ENCODE measurements at places on chromosomes 5 and 9.

GRCh38 chr9:92189782-92190535 is 74.7 kb upstream of the SPTLC1 start:
- no peak for DNase-seq

DNA sequence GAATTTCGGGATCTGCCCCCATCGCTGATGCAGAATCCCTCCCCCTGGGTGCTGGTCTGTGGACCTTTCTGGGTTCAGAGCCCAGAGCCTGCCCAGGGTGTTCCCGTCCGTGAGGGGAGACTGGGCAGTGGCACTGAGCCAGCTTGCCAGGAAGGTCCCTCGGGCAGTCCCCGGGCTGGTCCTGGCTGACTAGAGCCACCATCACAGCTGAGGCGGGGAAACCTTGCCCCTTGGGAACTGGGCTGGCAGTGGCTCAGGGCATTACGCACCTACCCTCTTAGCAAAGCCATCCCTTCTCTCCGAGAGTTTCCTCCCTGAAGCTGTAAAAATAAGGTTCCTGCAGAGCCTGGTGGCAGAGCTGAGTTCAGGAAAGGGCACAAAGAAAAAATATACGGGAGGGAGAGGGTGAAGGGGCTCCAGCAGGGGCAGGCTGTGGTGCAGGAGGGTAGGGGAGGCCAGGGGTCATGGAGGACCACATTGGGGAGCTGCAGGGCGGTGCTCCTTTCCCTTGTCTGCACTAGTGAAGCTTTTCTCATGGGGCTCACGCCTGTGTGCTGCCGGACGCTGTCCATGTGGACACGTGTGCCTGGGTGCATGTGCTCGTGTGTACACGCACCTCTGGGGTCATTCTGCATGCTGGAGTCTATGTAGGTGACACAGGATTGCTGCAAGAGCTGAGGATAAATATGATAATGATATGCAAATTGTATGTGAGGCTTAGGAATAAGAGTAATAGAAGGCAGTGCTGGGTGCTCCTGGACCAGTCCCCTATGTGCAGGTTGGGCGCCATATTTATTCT is 118.9 kb downstream of the LHX2 start:
- DNase-seq = no peak

DNA sequence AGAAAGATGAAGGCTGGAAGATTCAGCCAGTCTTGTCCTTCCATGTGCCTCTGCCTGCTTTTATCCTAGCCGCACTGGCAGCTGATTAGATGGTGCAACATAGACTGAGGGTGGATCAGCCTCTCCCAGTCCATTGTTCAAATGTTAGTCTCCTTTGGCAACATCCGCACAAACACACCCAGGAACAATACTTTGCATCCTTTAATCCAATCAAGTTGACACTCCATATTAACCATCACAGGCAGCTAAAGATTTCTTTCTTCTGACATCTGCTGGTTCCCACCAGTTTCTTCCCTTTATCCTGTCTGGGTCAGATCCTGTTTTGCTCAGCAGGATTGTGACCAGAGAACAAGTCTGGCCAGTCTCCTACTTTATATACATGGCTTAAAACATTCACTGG is 276.5 kb upstream of the TYRP1 start:
- no peak for DNase-seq

DNA sequence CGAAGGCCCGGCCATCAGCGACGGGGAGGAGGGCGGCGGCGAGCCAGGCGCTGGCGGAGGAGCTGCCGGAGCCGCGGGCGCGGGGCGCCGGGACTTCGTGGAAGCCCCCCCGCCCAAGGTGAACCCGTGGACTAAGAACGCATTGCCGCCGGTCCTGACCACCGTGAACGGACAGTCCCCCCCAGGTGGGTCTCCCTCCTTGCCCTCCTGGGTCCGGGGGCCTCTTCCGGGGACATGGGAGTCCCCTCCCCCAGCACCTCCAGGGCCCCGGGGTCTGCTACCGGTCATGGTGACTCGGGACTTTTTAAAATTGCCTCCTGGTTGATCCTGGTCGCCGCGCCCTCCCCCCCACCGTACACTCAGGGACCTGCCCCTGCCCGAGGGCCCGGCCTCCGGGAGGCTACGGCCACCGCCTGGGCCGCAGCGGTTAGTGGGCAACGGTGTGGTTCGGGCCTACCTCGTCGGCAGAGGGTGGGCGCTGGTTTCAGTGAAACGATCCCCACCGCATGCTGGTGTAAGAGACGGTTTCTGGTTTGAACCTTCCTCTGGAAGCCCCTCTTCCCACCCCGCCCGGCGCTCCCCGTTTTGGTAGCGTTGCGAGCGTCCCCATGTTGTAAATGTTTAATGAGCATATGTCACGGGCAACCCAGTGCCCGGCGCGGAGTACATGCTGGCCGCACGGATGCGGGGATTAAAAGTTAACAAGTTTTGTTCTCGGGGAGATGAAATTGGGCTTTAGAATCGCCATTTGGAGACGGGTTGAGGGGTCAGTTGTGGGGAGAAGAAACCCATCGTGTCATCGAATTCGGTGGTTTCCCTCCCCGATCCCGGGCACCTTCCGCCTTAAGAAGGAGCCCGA is 1.1 kb downstream of the LARP1 start:
- no peak for DNase-seq

GRCh38 chr9:117752894-117753293 is 48.7 kb downstream of the TLR4 start:
- no peak for DNase-seq

GRCh38 chr5:6088706-6089105 is 289.6 kb downstream of the MED10 start:
- no peak for DNase-seq

- DNase-seq = no peak
These were observed 298.8 kb downstream of the ASTN2 start for GRCh38 chr9:117116084-117116483.

DNA sequence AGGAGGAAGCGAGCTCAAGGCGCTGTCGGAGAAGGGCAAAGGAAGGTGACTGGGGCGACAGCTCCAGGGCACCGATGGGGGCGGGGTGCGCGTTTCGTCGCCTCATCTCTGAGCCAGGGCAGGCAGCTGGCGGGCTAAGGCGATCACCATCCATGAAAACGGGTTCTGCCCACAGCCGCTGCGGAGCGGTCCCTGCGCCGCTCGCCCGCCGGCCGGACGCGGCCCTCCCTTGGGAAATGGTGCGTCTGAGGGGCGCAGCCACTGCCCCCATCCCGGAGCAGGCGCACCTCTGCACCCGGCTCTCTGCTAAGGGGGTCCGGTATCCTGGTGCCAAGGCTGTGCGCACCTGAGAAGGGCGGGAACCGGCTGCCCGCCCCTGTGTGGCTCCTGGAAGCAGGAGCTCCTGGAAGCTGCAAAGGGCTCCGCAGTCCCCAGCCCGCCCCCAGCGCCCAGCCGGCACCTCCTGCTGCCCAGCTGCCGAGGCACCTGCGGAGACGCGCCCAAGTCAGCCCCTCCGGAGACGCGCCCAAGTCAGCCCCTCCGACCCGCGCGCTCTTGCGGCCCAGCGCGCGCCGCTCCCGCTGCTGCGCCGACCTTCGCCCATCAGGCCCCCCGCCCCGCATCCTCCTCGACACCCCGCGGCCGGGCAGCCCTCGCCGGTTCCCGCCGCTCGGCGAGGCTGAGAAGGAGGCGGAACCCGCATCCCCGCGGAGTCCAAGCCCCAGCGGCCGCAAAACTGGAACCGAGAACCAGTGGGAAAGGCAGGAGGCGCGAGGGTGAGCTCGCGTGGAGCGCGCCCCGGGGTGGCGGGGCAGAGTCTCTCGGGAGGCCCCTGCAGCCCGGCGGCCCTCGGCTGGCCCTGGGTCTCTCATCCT is 757 bp downstream of the ANKRD34B start:
- DNase-seq = no peak

- DNase-seq = no peak
These were observed 333.3 kb downstream of the AGTPBP1 start for GRCh38 chr9:85408494-85408893.

GRCh38 chr5:178284093-178284675 is 51.6 kb upstream of the PHYKPL start:
- no peak for DNase-seq

GRCh38 chr9:79127661-79128060 is 444.1 kb upstream of the TLE4 start:
- no peak for DNase-seq

DNA sequence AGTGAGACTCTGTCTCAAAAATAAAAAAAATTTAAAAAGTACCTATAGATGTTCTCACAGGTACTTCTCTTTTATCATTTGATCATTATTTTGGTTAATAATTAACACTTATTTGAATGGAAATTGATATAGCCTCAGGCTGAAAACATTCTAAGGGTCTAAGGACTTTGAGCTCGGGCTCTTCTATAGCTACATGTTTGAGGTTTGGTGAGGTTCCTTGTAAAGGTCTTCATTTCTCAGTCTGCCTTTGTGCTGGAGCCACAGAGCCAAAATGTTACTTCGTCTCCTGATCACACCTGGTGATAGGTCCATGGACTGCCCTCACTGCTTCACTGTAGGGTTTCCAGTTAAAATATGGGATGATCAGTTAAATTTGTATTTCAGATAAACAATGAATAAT is 22.6 kb downstream of the ARHGEF37 start:
- no peak for DNase-seq

GRCh38 chr5:158435161-158435616 is 576.2 kb upstream of the CLINT1 start:
- DNase-seq = no peak

GRCh38 chr5:83368319-83368718 is 103.2 kb upstream of the VCAN start:
- no peak for DNase-seq

DNA sequence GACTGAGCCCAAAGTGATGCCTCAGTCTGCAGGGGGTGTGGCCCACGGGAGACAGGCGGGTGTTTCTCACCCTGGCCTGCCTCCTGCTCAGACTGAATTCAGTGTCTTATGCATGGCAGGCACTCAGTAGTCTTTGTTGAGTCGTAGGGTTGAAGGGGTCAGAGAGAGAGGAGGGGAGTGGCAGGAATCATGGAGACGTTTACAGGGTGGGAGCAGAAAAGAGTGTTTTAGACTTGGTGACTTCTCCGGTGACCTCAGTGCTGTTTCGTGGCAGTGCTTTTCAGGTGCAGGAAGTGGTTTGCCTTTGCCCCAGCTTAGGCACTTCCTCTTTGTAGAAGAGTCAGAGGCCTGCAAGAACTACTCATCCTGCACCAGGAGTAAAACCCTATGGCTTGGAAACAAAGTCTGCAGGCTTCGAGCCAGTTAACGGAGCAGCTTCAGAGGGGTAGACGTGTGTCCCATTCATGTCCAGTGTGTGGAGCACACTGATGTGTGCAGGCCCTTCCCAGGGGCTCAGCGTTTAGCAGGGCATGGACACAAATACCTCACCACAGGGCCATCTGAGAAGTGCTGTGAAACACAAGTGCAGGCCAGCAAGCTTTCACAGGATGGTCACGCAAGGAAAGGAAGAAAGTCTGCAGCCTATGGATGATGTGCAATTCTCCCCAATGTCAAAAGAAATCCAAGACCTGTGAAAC is 24.5 kb upstream of the SEMA4D start:
- DNase-seq = no peak

DNA sequence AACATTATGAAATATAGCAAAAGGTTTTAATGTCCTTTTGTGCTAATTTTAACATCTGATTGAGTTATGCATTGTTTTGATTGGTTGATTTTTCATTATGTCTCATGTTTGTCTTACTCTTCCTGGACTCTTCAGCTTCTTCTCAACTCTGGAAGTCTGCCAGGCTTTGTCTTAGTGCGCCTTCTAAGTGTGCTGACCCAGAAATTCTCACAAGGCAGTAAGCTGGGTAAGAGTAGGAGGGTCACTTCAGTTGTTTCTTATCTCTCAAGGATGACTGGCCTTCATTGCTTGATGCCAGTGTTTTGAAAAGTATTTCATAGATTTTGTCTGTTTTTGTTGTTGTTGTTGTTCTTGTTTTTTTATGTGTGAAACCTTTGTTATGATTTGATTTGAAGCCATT is 59.2 kb downstream of the RIC1 start:
- no peak for DNase-seq

- DNase-seq = no peak
These were observed 78.6 kb downstream of the GRIA1 start for GRCh38 chr5:153569036-153569435.

- DNase-seq = no peak
These were observed 1255.2 kb downstream of the EFNA5 start for GRCh38 chr5:106415541-106415940.

GRCh38 chr9:11016081-11016480 is 403.3 kb upstream of the PTPRD start:
- no peak for DNase-seq

DNA sequence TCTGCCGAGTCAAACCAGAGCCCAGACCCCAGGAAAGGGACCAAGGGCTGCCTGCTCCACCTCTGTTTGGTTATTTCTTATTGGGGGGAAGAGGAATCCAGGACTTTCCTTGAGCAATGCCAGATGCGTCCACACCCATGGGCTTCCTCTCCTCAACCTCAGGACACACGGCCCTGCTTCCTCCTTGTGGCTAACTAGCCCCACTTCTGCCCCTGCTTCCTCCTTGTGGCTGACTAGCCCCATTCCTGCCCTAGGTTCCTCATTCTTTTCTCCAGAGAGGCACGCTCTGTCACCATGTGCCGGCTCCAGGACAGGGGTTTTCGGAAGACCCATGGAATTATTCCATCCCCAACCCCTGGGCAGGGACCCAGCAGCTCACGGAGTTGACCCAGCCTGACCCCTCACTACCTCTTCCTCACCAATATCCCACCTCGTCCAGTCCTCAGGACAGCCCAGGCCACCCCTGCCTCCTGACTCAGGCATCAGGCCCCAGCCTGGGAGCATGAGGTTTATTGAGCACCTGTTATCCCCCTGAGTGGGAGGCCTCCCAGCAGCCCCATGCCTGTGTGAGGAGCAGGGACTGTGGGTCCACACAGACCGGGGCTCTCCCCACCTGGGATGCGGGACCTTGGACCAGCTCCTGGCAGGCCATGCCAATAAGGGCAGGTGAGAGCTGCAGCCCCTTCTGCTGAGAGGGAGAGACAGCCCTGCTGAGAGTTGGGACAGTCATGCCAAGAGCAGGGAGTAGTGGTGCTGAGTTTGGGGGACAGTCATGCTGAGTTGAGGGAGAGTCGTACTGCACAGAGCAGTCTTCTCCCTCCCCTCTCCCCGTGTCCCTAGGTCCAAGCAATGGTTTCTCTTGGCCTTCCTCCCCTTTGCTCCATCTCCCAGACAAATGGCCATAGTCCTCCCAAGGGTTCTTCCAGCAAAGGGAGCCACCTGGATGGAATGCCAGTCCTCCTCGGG is 11.8 kb upstream of the FCN1 start:
- no peak for DNase-seq

DNA sequence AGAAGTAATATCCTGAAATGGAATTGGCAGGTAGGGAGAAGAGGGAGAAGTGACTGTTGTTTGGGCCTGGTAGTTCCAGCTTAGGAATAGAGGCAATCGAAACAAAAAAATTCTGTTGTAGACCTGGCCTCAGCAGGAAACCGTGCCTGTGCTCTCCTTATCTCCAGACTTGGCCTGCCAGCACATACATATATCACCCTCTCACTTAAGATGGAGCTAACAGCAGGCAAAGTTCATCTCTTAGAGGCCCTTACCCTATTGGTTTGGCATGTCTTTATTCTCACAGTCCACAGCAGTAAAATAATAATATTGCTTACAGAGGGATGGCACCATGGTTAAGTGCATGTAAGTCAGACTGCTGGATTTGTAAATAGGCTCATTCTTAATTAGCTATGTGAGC is 19.6 kb upstream of the TNC start:
- DNase-seq = no peak

All from nucleus accumbens (tissue), 56 donors.